ENCODE measurements at places on chromosomes 1 and 21.
A peak's percentile ranks its signal among the peaks of the same experiment; 100 is the strongest.

GRCh38 chr1:83763361-83764095 lies 235.4 kb downstream of the TTLL7 start:
- DNase-seq = no peak

DNA sequence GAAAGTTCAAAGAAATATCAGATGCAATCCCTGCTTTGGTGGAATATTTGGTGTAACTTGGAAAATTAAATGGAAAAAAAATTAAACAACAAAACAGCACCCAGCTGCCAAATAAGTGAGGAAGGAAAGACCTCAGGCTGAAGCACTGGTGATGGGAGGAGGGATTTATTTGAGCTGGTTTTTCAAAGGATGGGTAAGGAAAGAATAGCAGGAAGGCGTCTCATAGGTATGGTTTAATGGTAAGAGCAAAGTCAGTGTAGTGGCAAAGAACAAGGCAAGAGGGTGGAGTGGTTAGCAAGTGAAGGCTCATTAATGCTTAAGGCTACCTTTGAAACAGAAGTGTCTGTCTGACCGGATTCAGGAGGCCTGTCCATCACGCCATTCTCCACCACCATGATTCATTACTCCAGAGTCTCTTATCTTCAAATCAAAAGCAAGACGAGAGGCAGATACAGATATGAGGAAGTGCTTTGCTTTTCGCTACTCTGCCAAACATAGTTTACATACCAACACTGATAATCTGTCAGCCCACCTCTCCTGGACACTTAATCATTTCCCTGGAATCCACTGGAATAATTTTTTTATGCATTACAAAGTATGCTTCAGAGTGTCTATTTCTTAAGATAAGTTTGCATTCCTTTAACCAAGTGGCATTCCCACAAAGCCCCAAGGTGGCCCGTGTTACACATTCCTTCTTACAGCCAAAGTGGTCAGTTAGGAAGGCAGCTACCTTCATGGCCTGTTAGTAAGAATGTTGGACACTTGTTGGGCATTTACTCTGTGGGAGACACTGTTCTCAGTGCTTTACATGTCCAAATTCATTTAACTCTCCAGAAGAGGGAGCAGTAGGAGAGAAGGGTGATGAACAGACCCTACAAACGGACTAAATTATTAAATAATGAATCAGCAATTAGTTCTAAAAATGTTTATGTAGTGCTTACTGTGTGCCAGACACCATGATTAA lies 146.6 kb downstream of the ROR1 start:
- DNase-seq = no peak

GRCh38 chr1:20652300-20652699 lies 8.9 kb downstream of the DDOST start:
- DNase-seq = no peak

GRCh38 chr1:67939186-67939743 lies 106.0 kb upstream of the GNG12 start:
- DNase-seq = no peak

- peak; percentile 19 for DNase-seq
These were observed 11.8 kb downstream of the TPM3 start for GRCh38 chr1:154179946-154180687.

DNA sequence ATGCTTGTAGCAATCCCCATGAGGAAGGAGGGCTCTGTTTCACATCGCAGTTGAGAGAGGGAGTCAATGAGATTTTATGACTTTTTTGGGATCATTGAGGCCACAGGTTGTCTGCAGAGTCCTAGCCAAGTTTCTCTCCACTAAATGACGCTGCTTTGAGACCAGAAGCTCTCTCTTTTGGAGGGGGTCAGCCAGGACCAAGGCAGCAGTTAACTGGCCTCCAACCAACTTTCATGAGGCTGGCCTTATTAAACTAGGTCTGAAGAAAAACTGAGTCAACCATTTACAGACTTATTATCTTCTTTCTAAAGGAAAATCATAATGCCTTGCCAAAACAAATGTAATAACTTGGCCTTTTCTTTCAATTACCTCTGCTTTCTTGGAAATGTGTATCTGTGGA lies 8.6 kb downstream of the WLS start:
- DNase-seq = no peak

GRCh38 chr1:205032508-205032907 lies 10.5 kb upstream of the CNTN2 start:
- DNase-seq = no peak

DNA sequence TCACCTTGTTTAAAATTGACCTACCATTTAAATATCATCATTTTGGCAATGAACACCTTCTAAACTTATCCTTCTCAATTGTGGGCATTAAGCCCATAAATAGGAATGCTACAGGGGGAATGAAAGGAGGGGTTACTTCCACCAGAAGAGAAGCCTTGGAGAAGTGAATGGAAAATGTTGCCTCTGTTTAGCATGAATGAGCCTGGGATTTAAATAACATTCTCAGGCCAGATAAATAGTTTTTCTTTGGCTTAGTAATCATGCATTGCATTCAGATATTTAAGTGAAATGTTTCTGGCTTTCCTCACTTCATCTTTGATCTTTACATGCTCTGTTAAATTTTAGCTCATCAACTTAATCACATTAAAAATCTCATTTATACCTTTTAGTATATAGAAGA lies 284.3 kb upstream of the FMN2 start:
- DNase-seq = no peak

DNA sequence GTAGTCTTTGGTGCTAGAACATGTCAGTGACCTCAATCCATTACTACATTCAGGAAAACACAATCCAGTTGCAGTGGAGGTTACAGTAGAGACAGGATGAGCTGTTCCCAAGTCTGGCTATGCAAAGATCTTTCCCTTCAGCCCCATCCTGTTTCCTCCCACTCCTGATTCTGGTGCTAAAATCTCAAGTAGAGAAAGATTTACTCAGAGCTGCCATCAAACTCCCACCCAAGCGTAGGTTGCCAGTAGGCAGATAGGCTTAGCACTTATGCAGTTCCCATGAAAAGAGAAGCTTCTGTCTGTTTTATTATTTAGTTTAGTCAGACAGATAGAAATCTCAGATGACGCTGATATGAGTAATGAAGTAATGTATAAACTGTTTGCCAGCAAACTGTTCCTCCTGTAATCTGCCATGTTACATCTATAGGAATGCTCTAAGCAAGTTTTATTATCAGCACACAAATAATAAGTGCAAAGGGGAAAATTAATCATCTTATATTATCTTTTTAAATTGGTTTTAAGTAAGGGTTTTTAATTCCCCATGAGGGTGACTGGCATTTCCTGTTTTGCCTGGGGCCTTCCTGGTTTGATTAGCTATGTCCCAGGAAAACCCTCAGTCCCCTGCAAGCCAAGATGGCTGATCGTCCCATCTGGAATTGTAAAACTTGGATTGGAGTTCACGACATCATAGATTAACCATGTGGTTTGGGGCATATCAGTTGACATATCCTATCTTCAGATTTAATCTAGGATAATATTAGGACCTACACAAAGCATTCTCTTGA lies 188.3 kb upstream of the PALMD start:
- no peak for DNase-seq

DNA sequence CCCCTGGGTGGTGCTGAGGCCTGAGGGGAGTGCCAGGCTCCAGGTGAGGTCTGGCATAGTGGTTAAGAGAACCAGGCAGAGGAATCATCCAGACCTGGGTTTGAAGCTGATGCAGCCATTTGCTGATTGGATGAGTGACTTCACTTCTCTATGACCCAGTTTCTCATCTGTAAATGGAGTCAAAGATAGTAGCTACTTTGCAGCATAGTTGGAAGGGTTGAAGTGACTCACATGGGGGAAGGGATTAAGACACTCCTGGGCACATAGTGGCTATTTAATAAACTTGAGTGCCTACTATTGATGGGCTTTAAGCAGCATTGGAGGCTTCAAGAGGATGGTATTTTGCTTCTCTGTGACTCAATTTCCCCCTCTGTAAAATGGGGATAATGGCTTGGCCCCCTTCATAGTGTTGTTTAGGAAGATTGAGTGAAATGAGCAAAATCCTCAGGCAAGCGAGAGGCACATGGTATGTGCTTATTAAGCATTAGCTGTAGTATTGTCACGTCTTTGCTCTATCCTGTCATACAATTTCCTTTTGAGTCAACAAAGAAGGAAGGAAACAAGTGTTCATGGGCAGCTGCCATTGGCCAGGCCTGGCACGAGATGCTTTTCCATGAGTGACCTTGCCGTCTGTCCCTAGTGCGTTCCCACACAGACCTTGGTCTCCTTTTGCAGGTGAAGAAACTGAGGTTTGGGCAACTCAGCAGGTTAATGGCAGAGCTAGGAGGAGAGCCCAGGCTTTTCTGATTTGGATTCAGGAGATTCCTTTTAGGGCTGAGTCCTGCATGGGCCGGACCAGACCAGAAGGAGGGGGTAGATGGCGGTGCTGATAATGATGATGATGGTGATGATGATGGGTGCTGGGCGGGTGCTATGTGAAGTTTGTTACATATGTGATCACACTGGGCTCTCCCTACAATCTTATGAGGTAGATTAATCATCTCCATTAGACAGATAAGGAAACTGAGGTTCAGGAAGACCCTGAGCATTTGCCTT lies 131.1 kb upstream of the WNT4 start:
- no peak for DNase-seq

DNA sequence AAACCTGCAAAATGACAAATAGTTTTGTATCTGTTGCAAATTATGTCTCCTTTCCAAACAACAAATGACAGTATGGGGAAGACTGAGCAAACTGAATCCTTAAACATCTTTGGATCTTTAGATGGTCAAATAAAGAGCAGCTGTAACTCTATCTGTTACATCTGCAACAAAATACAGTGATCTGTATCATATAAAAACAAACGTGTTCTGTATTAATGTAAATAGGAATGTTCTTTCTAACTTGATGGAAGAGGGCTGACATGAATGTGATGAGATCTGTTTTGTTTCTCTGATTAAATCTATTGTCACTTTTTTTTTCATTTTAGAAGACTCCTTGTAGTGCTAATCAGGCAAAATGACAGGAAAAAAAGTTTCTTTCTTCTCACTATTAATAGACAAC lies 159.5 kb downstream of the GPATCH2 start:
- no peak for DNase-seq

- DNase-seq = no peak
These were observed 3.2 kb upstream of the KRTAP19-8 start for GRCh38 chr21:31041295-31042079.

- DNase-seq = no peak
These were observed 15.6 kb upstream of the ATP1A1 start for GRCh38 chr1:116357487-116357886.

All from CD4-positive, alpha-beta T cell treated with Interleukin-17A for 1 hour (primary cell).